SW480 (cell line): ENCODE measurements at places on chromosomes 7 and 10.
A peak's percentile ranks its signal among the peaks of the same experiment; 100 is the strongest.

GRCh38 chr7:157881048-157881771 is 544.4 kb downstream of the DNAJB6 start:
- peak; percentile 27 for DNase-seq

GRCh38 chr7:19991936-19992335 is 218.5 kb upstream of the TMEM196 start:
- DNase-seq = no peak

DNA sequence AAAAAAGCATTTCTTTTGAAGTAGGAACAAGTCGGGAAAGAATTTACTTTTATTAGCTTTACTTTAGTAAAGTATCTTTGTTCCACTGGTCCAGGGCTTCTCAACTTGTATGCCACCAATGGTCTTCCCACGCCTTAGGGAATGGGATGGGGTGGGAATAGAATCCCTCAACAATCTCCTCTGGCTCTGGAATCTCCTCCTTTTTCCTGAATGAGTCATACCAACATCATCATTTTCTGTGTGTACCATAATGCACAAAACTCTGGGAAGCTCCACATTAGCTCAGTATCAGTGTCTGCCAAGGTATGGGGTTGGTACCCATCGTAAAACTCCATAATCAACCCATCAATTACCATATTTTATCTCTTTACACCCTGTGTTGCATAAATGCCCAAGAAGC is 159.4 kb upstream of the BMPER start:
- DNase-seq = no peak

DNA sequence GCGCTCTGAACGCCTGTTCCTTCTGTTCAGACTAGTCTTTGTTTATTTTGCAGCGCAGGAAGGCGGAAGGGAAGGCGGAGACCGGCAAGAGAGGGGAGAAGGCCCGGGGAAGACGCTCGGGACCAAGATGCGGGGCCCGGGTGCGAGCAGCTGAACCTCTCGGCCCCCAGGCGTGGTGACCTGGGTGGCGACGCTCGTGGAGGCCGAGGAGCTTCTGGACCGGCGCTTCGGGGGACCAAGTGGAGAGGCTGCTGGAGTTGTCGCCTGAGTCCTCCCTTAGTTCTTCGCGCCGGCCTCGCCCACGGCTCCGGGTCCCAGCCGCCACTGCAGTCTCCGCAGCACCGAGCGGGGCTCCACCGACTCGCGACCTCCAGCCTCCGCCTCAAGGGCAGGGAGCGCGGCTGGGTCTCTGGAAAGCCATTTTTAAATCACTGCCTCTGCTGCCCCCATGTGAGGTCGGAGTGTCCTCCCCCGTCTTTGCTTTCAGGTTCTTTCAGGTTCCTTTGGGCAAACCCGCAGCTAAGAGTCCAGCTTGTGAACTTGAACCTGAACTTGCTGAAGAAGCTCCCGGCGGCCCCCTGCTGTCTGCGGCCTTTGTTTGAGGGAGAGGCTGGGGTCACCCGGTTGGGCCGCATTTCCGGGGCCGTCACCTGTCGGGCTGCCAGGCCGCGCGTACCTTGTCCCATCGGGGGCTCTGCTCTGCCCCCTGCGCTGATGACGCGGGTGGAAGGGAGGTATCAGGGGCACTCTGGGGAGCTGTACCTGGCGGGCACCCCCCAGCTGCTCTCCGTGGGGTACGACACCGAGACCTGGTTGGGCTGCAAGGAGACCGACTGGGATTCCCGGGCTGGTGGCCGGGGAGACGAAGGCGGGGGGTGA is 136.0 kb downstream of the KIF20B start:
- no peak for DNase-seq

DNA sequence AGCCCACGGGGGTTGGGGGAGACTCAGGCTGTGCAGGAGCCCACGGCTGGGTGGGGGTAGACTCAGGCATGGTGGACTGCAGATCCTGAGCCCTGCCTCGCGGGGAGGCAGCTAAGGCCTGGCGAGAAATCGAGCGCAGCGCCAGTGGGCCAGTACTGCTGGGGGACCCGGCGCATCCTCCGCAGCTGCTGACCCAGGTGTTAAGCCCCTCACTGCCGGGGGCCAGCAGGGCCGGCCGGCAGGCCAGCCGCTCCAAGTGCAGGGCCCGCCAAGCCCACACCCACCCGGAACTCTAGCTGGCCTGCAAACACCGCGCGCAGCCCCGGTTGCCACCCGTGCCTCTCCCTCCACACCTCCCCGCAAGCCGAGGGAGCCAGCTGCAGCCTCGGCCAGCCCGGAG is 33.4 kb downstream of the SP4 start:
- no peak for DNase-seq

DNA sequence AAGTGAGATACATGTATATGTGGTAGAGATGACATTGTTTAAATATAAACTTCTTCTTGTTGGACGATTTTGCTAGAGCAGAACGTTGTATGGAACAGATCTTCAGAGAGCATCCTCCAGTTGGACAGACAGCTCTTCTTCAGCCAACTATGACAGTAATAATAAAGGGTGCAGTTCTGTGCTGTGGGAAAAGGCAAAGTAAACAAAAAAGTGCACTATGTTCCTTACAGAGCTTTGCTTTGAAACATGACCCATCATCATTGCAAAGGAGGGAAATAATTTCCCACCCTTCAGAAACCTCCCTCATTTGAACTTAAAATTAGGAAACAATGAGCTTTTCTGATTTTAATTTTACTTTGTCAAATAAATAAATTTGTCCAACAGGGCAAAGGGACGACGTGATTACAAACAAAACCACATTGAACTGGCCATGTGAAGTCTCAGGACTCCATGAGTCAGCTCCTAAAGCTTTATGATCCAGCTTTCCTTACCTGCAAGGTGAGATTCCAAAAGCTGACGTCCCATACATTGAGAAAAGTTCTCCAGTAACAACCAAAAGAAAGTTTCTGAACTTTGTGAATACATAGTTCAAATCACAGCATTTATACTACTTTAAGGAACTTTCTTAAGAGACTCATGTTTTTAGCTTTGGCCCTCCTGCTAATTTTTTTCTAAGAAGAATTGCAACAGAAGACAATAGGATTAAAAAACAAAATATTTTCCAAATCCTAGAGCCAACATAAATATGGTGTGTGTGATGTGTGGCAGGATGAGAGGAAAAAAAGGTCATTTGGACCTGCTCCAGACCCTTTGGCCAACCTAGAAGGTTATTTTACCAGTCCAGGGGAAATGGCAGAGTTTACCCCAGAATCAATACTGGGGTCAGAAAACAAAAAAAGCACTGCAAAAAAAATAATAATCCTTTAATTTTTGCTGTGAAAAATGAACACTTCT is 565.4 kb upstream of the NRP1 start:
- DNase-seq = no peak

- no peak for DNase-seq
Observed at GRCh38 chr7:22137026-22137425, 191.3 kb upstream of the CDCA7L start.

DNA sequence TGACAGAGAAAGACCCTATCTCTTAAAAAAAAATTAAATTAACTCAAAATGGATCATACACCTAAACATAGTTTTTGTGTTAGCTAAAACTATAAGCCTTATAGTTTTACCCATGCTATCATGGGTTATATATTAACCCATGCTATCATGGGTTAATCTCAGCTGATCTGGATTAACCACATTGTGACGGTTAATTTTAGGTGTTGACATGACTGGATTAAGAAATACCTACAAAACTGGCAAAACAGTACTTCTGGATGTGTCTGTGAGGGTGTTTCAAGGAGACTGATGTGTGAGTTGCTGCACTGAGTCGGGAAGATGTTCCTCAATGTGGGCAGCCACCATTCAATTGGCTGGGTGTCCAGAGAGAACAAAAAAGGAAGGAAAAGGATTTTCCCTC is 44.3 kb upstream of the FXYD4 start:
- no peak for DNase-seq

DNA sequence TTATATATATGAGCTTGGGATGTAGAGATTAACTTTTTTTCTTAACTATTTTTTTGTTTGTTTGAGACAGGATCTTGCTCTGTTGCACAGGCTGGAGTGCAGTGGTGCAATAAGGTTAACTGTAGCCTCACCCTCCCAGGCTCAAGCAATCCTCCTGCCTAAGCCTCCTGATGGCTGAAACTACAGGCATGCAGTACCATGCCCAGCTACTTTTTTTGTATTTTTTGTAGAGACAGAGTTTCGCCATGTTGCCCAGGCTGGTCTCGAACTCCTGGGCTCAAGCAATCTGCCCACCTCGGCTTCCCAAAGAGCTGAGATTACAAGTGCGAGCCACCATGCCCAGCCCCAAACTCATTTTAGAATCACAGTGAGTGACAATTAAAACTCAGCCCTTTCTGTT is 105.2 kb downstream of the CUBN start:
- DNase-seq = no peak

DNA sequence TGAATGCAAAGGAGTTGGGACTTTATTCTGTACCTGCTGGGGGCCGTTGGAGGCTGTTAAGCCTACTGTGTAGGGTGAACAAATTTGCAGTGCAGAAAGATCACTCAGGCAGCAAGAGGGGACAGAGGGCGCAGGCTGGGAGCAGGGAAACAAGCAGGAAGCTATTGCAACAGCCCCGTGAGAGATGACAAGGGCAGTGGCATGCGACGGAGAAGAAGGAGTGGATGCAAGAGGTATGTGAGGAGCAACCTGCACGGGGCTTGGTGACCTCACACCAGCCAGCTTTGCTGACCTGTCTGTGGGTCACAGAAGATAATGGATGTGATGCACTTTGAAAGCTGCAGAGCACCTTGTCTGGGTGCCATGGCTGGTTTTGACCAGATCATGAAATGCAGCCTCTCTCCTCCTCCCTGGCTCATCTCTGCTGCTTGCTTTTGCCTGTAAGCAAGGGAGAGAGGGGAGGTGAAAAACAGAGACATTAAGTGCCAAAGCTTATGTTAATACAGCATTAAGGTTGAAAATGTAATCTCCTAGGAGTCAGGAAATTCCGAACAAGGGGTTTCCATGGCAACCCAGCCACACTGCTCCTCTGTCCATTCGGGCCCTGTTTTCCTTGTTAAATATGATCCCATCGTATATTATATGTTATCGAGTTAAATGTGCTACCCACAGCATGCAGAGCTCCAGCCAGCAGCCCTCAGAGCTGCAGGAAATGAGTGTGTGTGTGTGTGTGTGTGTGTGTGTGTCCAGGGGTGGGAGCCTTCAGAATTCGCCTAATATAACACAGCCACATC is 314.3 kb upstream of the ZMIZ1 start:
- no peak for DNase-seq
